ENCODE measurements at places on chromosomes 4 and X.

DNA sequence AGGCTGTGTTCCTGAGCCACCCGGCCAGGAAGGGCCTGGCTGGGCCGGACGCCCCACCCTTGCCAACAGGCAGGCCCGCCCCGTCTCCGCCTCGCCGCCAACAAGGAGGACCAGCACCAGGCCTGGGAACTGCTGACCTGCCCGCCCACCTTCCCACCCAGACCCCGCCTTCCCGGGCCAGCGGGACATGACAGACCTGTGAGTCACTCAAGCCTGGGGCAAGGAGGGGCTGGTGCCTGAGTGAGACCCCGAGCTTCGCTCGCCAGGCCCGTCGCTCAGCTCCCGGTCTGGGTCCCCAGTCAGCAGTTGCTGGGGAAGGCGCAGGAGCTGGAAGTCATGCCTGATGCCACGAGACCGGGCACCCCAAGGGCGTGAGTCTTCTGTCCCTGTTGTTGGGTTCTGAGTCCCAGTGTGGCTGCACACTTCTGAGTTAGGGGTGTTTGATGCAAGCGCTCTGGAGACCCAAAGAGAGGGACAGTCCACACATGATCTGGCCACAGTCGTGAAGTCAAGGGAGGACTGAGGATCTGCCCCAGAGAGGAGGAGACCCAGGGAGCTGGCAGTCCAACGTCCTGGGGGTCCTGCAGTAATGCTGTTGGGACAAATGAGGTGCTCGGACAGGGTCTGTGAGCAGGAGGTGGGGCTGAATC is at the start of gene DNASE1L1:
Gene DNASE1L1 (minus strand): TSS at position 33 of the 650 bp plus-strand sequence. CDS start 3,686 bp downstream, outside the sequence.
- DNase-seq = peak; percentile 94

DNA sequence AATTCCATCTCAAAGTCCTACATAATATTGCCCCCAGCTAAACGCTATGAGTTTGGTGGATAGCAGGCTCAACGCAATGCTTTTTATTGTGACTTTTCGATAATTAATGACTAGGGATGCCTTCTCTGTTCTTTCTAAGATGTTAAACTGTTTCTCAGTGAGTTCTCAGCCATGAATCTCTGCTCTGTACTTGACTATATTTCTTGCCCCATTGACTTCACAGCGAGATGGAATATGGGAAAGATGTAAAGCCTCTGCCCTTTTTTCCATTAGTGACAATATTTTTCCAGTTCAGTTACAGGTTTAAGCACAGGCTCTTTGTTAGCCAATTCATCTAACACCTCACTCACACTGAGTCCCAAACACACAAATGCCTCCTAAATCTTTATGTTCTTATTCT is 1022.0 kb downstream of the ADGRL3 start:
- DNase-seq = no peak

DNA sequence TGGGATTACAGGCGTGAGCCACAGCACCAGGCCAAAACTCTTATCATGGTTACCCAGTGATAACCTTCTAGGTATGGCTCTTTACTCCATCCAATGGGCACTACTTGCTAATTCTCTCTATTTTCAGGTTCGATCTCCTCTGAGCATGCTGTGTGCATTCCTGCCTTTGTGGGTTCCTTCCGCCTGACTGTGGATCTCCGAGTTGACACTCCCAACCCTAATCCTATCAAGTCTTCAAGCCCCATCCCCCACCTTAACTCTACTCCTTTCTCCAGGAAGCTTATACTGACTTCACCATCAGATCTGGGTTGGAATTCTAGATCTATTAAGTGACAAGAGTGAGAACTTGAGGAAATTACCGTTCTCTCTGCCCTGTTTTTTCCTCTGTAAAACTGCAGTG is 64.6 kb downstream of the ZAR1 start:
- DNase-seq = no peak

- DNase-seq = no peak
Measured at GRCh38 chrX:9635803-9636202, 129.8 kb downstream of the GPR143 start.

- no peak for DNase-seq
Measured at GRCh38 chr4:3870567-3870962, 104.4 kb downstream of the ADRA2C start.

- no peak for DNase-seq
Measured at GRCh38 chrX:69988955-69989394, 60.8 kb downstream of the AWAT2 start.

Measured in mucosa of descending colon (tissue), 3 donors.